ENCODE measurements at places on chromosomes 16 and 17.

- DNase-seq = no peak
Observed at GRCh38 chr16:57799600-57800199, 2.6 kb downstream of the KIFC3 start.

DNA sequence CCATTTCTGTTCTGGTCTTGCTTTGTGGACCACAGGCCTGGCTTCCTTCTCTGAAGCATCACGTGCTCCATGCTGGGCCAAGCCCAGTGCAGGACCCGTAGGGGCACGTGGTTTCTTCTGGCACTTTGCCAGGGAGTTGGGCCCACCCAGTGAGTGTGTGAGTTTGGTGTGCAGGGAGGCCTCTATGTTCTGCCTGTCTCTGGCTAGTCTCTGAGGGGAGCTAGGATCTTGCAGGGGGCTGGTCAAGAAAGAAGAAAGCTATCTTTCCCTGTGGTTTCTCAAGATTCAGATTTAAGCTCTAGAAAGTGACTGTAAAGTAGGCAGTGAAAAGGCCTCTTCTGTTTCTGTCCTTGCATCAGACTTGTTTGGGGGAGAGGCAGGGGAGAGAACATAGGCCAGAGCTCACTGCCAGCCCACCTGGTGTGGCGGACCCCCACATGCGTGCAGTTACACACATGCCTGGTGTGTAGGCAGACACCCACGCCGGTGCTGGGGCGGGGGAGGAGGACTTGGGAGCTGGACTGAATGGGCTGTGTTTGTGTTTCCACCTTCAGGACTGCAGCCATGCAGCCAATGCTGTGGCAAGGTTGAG is 11.8 kb downstream of the LASP1 start:
- DNase-seq = no peak

- DNase-seq = no peak
Observed at GRCh38 chr17:81396278-81396721, 1.0 kb downstream of the BAHCC1 start.

- no peak for DNase-seq
Observed at GRCh38 chr17:1943436-1943831, 81.7 kb downstream of the RTN4RL1 start.

DNA sequence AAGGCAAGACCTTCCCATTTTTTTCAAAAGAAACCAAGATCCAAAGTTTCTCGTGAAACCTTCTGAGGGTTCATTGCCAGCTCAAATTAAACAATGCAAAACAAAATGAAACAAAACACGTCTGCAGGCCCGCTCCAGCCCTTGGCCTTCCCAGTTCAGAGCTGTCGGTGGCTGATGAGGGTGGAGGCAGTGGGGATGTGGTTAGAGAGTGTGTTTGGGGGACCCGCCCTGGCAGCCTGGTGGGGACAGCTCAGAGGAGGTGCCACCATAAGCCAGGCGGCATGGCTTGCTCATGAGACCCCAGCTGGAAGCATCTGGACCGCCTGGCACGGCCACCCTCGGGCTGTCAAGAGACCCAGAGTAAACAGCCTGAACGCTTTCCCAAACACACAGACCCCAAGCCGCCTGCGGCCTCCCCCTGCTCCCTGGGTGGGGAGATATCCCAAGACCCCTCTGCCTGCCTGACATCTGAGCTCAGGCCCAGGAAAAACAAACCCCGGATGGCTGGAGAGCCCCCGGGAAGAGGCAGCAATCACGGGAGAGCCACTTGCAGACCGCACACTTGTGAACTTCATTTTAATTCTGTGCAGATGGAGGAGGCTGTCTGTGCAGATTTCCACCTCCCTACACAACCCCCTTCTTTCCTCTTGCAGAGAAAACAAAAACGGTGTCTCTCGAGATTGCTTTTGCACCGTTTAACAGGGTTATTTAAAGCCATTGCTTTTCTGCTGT is 35.4 kb upstream of the LITAF start:
- no peak for DNase-seq

DNA sequence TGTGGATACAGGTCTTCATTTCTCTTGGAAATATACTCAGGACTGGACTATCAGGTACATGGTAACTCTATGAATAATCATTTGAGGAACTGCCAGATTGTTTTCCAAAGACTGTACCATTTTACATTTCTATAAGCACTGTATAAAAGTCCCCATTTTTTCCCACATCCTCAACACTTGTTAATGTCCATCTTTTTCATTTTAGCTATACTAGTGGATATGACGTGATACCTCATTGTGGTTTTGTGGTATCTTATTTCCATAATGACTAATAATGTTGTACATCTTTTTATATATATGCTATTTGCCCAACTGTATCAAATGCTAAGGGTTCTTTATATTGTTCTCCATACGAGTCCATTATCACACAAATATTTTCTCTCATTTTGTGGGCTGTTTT is 22.9 kb downstream of the NUP88 start:
- DNase-seq = no peak

DNA sequence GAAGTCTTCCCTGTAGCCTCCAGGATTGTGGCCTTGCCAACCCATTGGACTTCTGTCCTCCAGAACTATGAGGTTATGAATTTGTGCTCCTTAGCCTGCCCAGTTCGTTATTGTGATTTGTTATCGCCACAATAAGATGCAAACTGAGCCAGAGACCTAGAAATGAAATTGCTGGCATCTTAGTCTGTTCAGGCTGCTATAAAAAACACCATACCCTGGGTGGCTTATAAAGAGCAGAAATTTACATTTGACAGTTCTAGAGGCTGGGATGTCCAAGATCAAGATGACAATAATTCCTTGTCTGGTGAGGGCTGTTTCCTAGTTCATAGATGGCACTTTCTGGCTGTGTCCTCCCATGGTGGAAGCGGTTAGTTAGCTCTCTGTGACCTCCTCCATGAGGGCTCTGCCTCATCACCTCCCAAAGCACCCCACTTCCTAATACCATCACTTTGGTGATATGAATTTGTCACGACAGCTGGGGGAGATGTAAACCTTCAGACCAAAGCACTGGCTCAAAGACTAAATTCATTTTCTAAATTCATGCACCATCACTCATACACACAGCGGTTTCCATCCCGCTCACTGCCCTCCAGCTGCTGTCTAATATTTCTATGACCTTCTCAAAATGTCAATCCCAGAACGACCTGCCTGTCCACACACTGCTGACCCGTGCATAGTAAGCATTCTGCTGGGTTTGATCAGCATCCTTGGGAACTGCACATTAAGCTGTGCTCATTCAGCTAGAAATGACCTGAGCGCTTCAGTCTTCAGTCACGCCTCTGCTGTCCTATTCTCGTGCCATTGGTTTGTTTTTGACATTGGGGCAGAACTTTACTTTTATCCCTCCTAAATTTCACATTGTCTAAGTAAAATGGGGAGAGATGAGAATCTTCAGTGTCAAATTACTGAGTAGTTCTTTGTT is 36.6 kb downstream of the GINS3 start:
- DNase-seq = no peak

GRCh38 chr16:396199-396598 is 800 bp upstream of the NME4 start:
- no peak for DNase-seq

DNA sequence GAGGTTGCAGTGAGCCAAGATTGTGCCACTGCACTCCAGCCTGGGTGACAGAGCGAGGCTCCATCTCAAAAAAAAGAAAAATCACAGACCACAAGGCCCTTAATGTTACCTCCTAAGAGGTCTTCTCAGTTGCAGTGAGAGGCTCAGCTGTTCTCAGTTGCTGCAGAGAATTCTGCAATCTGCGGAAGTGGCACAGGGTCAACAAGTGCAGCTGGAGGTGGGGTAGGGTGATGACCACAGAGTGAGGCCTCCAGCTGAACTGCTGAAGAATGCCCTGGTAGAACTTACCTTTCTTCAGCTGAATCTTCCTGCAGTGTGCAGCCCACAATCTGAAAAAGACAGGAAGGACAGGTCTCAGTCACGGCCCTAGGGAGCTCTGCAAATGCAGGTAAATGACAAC is 26.3 kb downstream of the CNTNAP1 start:
- DNase-seq = no peak
